ENCODE measurements at places on chromosomes 1 and 21.

GRCh38 chr1:212470059-212470458 lies 37.3 kb downstream of the NENF start:
- DNase-seq, result peak; percentile 94

GRCh38 chr1:26259578-26259977 lies 20.3 kb upstream of the SH3BGRL3 start:
- no peak for DNase-seq

DNA sequence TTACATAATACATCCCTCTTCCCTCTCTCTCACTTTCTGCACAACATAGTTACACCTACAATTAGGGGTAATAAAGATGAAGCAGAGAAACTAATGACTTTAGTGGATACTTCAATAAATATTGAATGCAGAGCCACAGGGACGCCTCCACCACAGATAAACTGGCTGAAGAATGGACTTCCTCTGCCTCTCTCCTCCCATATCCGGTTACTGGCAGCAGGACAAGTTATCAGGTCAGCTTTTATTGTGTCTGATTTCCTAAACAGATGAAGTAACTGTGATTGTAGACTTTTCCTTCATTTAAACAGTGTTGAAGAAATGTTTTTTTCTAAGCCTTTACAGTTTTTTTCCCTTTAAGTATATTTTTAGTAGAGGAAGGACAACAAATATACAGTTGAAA lies 281.6 kb downstream of the TPR start:
- DNase-seq, result no peak

GRCh38 chr1:30172299-30172694 lies 551.1 kb downstream of the MATN1 start:
- no peak for DNase-seq

- no peak for DNase-seq
Observed at GRCh38 chr1:24142546-24143534, at the start of gene IL22RA1. Gene IL22RA1, minus strand, starts transcription at chr1:24143140. Its CDS starts 58 bp downstream, at chr1:24143082.

- peak; percentile 57 for DNase-seq
Observed at GRCh38 chr1:58844176-58844575, 60.3 kb upstream of the JUN start.

GRCh38 chr1:37739222-37739621 lies 25.7 kb downstream of the EPHA10 start:
- DNase-seq, result peak; percentile 85

DNA sequence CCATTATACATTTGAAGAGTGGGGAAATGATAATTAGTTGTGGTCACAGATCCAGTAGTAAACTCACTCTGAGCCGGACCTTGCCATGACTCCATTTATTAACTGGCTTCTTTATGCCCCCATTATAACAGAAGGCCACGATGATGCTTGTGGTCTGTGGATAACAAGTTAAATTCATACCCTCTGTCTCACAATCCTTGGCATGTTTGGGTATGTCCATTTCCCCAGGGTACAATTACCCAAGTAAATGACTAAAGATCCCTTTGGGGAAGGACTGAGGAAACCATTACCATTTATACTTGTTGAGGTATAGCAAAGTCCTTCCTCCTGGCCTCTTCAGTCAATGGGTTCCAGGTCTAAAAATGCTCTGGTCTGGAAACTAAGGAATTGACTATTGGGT lies 7.3 kb upstream of the USP1 start:
- no peak for DNase-seq

Data from trophoblast cell (in vitro differentiated cells and primary cell).